Fibroblast of skin of abdomen (primary cell): ENCODE measurements at places on chromosomes 6 and 20.

- no peak for DNase-seq
Measured at GRCh38 chr6:5531853-5532375, 270.6 kb downstream of the FARS2 start.

DNA sequence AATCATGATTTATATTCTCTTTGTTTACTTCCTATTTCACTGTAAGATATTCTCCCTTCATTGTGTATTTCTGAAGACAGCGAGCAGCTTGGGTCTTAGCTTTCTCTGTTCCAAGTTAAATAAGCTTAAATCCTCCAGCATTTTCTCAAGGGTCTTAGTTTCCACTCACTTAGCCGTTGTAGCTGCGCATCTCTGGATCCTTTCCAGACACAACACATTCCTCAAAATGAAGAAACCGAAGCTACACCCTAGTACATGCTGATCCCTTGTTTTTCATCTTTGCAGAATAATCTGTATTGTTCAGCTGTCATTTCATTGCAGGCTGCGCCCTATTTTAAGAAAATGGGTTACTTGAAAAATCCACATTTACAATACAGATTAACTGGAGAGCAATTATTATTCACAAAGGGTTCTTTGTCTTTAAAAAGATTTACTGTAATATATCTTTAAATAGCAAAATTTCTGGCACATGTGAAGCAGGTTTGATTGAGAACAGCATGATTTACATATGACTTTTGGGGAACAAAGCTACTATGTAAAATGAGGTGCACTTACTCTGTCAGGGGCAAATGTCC is 375.8 kb downstream of the QKI start:
- peak; percentile 62 for DNase-seq

DNA sequence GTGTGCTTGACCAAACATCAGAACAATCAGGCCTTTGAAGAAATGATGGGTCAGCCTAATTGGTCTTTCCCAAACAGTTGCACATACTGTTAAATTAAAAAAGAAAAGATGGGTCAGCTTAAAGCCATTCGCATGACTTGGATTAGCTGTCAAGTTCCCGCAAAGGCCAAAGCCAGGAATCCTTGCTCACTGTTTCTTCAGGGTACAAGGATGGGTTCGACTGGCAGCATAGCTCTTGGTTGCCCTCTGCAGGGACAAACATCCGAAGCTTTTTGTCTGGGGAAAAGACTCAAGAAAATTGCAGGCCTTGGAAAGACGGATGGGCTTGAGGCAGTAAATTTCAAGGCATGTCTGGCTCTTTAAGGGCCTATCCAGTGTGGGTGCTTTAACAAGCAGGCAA is 168.0 kb downstream of the HDGFL1 start:
- peak; percentile 73 for DNase-seq

DNA sequence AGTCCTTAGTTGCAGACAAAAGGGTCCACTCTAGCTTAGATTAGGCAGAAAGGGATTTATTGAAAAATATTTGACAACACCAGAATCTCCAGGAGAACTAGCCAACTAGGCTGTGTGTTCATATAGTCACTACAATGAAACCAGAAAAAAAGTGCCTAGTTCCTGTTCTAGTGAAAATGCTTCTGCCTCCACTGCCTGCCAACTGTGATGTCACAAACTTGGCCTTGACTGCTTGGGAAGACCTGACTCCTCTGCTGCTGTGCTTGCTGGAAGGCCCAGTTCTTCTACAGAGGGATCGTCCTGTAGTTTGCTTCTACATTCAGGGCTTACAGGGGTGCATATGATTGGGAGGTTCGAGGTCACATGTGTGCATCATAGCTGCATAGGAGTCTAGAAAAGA is 40.3 kb upstream of the XRN2 start:
- no peak for DNase-seq

DNA sequence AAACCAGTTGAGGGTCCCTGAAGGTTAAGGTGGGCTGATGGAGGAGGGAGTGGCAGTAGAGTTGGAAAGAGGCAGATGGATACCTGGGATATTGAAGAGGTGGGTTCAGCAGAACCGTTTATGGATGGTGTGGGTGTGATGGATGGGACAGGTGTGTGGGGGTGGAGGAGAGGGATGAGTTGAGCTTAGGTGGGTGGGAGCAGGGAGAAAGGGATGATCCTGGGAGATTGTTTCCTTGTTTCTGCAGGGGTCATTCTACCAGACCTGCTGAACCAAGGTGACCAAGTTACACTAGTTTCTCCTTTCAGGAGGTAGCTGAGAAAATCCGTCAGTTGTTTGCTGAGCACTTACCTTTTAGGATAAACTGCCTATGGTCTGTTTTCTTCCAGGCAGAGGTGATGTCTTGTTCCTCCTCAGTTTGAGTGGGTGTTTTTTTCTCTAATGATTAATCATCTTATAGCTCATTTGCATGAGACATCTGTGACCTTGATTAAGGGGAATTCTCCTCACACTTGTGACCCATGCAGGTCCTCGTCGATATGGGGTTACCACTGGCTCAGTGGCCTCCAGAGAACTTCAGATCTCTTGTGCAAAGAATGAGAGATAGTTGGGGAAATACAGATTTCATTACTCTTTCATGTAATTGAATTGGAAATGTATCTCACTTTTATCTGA is 53.0 kb downstream of the FARS2 start:
- DNase-seq = no peak
